GM12892 (cell line): ENCODE measurements at places on chromosomes 6 and 20.

GRCh38 chr6:24883618-24884017 is 52.1 kb downstream of the RIPOR2 start:
- DNase-seq = no peak

DNA sequence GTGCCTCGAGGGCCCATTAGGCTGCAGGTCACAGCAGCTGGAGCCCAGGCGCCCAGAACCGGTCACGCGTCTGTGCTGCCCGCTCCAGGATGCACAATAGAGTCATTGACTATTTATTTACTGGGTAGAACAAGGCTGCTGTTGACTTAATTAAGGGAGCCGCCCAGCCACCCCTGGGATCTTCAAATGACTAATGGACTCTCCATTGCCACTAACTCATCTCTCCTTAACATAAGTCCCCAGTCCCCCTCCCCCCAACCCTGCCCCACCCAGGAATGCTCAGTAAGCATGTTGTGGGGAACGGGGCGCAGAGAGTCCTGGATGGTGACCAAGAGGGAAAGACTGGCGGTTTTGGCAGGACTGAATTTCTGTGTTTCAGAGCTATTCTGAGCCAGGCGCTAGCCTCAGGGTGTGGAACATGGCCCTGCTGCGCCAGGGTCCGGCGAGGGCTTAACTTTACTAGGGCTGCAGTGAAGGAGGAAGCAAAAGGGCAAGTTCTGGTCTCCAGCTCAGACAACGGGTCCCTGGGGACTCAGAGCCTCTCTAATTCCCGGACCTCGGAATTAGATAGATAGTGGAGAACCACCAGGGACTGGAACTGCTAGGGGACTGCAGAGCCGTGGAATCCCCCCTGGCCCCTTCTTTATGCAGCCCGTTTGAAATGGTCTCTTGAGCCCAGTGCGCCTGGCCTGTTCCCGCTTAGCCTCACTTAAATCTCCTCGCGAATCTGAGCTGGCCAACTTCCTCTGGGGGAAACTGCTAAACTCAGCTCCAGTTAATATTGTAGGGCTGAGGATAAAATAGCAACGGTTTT is 1.5 kb upstream of the GRIK2 start:
- DNase-seq = no peak

DNA sequence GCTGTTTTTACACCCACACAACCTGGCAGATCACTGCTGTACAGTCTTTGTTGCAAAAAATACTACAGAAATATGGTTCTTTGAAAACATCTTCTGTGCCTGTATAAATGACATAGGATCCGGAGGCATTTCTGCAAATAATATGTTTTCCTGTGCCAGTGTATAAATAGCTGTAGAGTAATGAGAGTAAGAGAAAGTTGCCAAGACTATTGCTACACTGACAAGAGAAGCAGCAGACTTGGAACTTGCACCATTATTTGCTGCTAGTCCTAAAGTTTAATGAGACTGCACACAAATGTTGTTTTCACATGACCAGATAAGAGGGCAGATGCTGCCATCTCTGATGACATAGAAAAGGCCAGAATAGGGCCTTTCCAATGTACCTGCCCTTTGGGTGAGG is 50.0 kb upstream of the DTNBP1 start:
- no peak for DNase-seq

DNA sequence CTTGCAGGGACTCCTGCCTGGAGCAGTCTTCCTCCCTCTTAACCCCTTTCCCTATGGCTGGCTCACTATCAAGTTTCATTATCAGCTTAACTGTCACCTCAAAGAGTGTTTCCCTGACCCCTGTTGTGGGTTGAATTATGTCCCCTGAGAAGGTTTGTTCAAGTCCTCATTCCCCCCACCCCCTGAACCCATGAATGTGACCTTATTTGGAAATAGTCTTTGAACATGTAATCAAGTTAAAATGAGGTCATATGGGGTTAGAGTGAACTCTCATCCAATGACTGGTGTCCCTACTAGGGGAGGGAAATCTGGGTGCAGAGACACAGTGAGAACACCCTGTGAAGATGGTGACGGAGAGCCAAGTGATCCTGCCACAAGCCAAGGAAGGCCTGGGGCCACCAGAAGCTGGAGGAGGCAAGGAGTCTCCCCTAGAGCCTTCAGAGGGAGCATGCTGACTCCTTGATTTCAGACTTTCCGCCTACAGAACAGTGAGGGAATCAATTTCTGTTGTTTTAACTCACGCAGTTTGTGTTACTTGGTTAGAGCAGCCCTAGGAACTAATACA is 165.2 kb upstream of the TOP1 start:
- no peak for DNase-seq

GRCh38 chr20:3550837-3551236 is 80.0 kb downstream of the ATRN start:
- no peak for DNase-seq

DNA sequence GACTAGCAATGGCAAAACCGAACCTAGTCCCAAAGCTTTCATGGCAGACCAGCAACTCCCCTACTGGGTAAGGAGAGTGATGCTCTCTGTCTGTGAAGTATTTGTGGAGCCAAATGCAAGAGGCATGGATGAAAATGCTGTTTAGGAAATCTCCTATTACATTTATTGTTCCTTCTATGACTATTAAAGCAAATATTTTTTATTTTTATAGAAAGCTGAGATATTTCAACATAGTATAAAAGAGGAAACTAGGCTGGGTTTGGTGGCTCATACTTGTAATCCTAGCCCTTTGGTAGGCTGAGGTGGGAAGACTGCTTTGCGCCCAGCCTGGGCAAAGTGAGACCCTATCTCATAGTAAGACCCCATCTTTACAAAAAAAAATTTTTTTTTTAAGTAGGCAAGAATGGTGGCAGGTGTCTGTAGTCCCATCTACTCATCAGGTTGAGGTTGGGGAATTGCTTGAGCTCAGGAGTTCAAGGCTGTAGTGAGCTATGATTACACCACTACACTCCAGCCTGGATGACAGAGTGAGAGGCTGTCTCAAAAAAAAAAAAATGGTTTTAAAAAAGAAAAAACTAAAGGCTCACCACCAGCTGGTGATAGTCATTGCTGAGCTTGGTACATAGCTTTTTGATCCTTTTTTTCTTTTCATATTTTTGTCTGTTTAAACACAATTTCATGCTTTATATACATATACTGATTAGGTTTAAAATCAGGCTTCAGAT is 11.3 kb downstream of the KDM1B start:
- no peak for DNase-seq

DNA sequence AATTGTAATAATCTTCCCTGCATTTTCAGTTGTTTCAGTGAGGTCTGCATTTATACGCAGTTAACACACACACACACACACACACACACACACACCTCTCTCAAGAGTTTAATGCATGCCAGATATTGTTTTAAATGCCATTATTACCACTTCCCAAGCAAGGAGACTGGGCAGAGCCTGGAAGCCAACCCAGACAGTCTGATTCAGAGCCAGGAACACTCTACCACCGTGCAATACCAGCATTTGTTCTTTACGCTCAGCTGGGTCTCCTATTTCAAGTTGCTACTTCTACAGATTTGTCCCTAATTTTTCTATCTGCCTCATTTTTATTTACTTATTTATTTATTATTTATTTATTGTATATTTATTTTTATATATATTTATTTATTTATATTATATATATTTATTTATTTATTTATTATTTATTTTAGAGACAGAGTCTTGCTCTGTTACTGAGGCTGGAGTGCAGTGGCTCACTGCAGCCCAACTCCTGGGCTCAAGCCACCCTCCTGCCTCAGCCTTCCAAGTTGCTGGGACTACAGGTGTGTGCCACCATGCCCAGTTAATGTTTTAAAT is 68.4 kb downstream of the PCSK2 start:
- no peak for DNase-seq

DNA sequence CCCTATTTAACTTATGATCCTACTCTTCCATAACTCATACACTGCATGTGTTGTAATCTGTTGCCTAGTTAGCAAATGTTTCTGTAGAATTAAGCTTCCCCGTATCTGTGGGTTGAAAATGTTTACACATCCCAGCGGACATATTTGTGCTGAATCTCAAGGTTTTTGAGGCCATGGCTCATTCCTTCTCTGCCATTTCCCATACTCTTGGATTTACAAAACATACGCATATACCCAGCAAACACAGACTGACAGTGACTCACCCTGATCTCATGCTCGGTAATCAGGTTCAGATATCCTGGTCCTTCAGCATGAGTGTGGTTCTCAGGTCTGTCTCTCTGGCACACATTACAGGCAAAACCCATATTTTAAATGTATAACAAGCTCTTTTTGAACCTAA is 58.7 kb downstream of the AGPAT4 start:
- no peak for DNase-seq

DNA sequence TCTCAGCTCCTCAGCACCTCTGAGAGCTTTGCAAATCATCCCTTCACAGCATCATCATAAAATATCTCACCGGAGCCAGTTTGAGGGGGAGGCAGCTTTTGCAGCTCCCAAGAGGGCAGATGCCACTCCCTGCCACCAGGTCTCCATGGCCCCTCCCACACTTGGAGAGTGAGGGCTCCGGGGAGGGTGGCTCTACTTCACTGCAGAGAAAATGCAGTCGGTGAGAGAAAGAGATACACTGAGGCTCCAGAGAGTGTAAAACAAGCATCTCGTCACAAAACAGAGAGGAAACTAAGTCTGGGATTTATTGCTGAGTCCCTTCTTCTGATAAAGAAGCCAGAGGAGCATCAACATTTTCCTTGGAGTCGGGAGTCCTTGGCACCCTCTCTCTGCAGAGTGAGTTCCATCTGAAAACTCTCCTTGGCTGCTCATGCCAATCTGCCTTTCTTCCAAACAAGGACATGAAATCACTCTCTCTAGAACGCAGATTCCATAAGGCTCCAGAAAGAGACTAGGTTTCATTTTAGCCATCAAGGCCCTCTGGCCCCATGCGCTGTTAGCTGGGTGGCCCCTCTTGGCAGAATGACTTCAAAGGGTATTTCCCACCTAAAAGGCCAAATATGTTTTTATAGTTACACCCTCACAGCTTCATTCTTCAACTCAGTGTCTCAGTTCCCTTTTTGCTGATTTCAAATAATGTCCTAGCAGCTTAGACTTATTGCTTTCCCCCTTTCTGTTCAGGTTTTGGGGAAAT is 70.6 kb upstream of the F13A1 start:
- DNase-seq = no peak
